ENCODE measurements at places on chromosomes 5 and 9.

DNA sequence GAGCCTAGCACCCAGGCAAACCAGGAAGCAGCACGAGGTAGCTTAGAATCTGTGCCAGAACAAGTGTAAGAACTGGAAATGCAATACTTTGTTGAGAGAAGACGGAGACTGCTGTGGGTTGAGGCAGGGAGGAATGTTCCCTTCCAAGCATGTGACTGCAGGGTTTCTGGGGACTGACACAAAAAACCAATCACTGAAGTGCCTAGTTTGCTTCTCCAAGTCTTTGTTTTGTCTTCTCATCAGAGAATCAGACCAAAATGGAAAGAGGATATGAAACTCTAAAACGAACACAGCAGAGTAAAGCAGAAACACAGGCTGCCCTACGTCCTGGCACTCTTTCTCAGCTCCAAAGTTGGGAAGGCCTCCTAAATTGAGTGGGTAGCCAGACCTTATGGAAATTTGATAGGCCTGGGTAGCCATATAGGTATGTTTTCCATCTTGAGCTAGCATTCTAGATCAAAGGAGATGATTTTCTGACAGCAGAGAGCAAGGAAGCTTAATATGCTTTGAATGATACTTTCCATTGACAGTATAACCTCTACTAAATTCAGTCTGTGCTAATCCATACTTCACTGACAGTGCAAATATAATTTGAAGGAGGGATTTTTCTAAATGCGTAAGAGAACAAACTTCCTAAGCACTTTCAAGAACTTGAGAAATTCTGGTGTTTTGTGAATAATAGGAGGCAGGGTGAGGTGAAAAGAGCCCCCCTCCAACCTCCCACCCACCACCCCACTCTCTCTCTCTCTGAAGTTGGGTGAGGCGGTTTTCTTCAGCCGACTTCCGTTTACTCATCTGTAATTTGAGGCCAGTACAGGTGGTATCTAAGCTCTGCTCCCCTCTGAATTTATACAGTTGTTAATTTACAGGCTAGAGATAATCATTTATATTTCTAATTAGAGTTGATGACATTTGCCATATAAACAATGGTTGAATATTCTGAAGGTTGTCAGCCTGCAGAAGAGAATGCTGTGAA, 5.5 kb downstream of the ADRB2 start:
- ATAC-seq, result no peak

DNA sequence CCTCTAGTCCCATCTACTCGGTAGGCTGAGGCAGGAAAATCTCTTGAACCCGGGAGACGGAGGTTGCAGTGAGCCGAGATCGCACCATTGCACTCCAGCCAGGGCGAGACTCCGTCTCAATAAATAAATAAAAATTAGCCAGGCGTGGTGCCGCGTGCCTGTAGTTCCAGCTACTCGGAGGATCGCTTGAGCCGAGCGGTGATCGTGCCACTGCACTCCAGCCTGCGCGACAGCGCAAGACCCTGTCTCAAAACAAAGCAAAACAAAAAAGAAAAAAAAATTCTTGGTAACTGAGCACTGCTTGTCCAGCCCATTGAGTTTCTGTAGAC, 710 bp upstream of the WDR55 start:
- no peak for ATAC-seq

- ATAC-seq, result no peak
Measured at GRCh38 chr9:136995362-136995761, 1.0 kb downstream of the CLIC3 start.

- ATAC-seq, result no peak
Measured at GRCh38 chr9:87238545-87238944, 259.1 kb upstream of the DAPK1 start.
